ENCODE measurements at places on chromosomes 3 and 15. TPM values are rescaled to one million over a fixed set of nuclear protein-coding genes. Genes with fewer than 3 reads are reported as not detected.

GPR156 gene
- not detected for total RNA-seq

FANCD2OS gene
- not detected for total RNA-seq

MYO5C gene
- total RNA-seq, result 0.24 TPM

- H3K27me3 ChIP-seq, result peaks cover 10% of the 10 kb centered on the region
- no peak for DNase-seq
- no peak overlapping the region for H3K4me3 ChIP-seq
- no peak overlapping the region for H3K27ac ChIP-seq
Observed at GRCh38 chr15:39327005-39327730, 253.7 kb upstream of the THBS1 start.

DNA sequence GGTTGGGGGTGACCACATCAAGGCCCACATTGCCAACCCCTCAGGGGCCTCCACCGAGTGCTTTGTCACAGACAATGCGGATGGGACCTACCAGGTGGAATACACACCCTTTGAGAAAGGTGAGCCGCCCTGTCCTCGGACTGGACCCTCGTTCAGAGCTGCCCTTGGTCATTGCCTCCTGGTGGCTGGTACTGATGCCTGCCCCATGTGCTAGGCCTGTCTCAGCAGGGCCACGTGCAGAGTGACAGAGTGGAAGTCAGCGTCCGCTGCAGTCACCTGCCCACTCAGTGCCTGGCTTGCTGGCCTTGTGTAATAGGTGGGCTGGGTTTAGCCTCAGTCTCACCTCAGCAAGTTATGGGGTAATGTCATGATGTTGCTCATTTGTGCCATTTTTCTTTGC, 86.4 kb downstream of the DNASE1L3 start:
- H3K4me1 ChIP-seq, result peaks cover 3% of the 10 kb centered on the region
- DNase-seq, result no peak
- no peaks in the 10 kb centered on the region for H3K27me3 ChIP-seq
- H3K27ac ChIP-seq, result no peak overlapping the region
- H3K36me3 ChIP-seq, result peaks cover 54% of the 10 kb centered on the region
